Sciatic nerve (tissue), 2 donors: ENCODE measurements at places on chromosomes 7 and 10. TPM values are rescaled to one million over a fixed set of nuclear protein-coding genes. Genes with fewer than 3 reads are reported as not detected.

Gene RPEL1
- total RNA-seq: not detected

- no peak for DNase-seq
These were observed 30.2 kb downstream of the ALOX5 start for GRCh38 chr10:45404087-45404769.

DNA sequence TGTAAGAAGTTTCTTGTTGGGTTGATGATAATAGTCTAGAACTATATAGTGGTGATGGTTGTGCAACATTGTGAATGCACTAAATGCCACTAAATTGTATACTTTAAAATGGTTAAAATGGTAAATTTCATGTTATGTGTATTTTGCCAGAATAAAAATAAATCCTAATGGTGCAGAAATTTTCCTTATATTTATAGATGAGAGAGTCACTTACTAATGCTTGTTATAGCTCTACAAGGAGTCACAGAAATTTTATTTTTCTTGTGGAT, 21.1 kb downstream of the SPAG6 start:
- no peak for DNase-seq

GRCh38 chr10:37549054-37549453, 308.4 kb downstream of the ZNF248 start:
- DNase-seq: no peak

- no peak for DNase-seq
These were observed 14.3 kb downstream of the KCTD7 start for GRCh38 chr7:66642932-66643331.

DNA sequence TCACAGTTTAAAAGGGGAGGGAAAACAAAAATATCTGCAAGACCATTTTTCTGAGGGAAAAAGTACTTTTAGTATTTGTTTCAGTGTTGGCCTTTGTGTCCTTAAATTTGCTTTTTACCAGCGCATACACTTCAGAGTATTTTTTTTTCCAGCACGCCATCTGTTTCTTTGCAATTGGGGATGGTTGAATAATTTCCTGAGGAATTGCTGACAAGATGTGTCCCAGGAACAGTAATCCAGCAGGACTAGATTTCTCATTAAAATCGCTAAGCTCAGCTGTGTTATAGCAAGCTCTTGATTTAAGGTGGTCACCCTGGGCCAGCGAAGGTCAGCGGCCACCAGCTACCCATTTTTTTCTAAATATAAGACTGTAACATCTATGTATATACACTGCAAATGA, 156.9 kb upstream of the RHOBTB1 start:
- DNase-seq: no peak

GRCh38 chr7:30472081-30472783, 6.4 kb downstream of the NOD1 start:
- no peak for DNase-seq

GRCh38 chr10:4194231-4194630, 409.2 kb upstream of the KLF6 start:
- no peak for DNase-seq

GRCh38 chr7:47185839-47186238, 396.1 kb downstream of the TNS3 start:
- DNase-seq: no peak

GRCh38 chr10:18377898-18378297, 237.7 kb downstream of the CACNB2 start:
- DNase-seq: no peak
